Hypothalamus (tissue), 51 donors: ENCODE measurements at places on chromosomes 12 and 14.
A peak's percentile ranks its signal among the peaks of the same experiment; 100 is the strongest.

- DNase-seq: no peak
Measured at GRCh38 chr12:110790301-110790700, 47.6 kb upstream of the PPP1CC start.

DNA sequence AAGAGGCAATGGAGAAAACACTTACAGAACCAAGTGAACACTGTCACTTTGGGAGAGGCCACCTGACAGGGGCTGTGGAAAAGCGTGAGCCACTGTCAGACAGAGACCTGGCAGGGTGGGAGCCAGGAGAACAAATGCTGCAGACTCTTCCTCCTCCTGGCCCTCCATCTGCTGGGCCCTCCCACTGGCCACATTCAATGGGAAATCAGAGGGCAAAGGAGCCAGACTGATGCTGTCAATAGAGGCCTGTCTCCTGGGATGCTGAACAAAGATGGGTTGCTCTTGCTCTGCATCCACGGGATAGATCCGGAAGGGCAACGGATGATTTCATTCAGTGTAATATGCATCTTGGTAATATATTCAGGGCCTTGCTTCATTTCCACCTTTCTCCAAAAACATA lies 44.9 kb upstream of the BCAT1 start:
- no peak for DNase-seq

DNA sequence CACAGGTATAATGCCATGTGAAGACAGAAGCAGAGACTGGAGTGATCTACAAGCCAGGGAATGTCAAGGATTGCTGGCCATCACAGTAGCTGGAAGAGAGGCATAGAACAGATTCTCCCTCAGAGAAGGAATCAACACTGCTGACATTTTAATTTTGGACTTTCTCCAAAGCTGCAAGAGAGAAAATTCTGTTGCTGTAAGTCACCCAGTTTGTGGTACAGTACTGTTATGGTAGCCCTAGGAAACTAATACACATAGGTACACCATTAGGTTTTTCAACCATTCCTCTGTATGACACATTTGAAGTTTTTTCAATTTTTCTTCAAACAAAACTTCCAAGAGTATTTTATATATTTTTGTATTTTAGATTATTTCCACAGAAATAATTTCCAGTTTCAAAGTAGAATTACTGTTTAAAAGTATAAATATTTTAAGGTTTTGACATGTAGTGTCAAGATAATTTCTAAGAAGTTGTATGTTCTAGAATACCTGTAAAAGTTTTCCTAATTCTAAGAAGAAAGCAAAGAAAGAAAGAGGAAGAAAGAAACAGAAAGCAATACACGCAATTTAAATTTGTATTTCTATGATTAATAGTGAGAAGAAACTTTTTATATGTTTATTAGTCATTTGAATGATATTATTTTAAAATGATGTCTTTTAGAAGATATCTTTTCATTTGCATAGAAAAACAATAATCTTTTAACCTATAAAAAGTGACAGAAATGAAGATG lies 64.9 kb upstream of the CATSPERB start:
- no peak for DNase-seq

- no peak for DNase-seq
Measured at GRCh38 chr14:90503582-90503981, 106.8 kb downstream of the CALM1 start.

- DNase-seq: no peak
Measured at GRCh38 chr14:77844802-77845201, 44.9 kb downstream of the ADCK1 start.

GRCh38 chr14:26872515-26873361 lies 274.9 kb upstream of the NOVA1 start:
- DNase-seq: no peak

DNA sequence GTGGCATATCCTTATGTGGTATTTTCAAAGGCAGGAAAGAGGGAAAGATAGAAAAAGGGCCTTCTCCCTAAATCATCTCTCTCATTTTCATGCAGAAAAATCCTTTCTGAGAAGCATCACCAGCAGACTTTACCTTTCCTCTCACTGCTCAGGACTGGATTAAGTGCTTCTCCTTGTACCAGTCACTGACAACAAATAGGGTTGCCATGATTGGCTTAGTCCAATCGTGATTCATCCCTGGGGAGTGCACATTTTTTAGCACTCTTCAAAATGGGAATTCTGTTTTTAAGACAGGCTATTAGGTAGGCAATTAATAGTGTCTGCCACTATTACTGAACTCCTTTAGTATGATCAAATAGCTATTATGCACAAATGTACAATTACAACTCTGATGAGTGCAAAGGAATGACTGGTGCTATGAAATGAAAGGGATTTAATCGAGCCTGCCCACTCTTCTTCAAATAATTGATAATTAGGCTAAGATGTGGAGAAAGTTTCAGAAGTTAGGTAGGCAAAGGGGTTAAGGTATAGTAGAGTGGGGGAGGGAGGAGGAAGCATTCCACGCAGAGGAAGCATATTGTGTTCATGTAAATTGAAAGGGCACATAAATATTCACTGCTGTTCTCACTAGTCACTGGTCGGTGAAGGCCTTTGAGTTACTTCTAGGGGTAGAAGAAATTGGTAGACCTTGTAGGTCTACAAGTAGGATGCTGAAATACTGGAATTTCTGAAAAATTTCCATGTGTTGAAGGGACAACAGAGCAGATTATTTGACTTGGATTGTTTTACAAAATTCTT lies 84.0 kb downstream of the MSRB3 start:
- no peak for DNase-seq

- DNase-seq: no peak
Measured at GRCh38 chr12:71476513-71476912, 36.9 kb downstream of the LGR5 start.

DNA sequence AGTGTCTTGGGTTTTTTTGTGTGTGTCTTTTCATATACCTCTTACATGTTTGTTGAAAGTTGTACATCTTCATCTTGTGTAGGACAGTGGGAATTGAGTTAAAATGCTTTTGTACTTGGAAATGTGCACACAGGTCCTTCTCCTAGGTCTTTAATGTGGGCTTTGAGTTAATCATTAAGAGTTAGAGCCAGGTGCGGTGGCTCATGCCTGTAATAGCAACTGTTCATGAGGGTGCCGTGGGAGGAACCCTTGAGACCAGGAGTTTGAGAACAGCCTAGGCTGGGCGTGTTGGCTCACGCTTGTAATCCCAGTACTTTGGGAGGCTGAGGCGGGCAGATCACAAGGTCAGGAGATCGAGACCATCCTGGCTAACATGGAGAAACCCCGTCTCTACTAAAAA lies 13.9 kb downstream of the CLECL1 start:
- DNase-seq: no peak

GRCh38 chr12:101878243-101878821 lies 952 bp downstream of the DRAM1 start:
- no peak for DNase-seq

DNA sequence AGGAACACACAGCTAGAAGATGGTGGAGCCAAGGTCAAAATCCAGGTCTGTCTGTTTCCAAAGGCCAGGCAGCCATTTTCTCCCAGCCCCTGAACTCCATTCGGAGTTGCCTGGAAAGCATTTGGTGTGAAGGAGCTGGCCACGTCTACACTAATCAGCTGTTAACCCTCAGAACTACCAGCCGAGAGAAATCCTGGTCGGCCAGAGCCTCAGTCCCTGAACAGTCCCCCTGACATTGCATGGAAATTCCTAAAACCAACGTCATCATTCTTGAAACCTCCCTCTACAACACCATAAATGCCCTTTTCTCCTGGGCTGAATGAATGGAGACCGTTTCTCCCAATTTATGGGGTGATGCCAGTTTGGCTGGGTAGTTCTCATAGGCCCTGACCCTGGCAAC lies 245.6 kb downstream of the SLC41A2 start:
- no peak for DNase-seq

GRCh38 chr14:77142005-77142800 lies 612 bp upstream of the ZDHHC22 start:
- no peak for DNase-seq

GRCh38 chr12:19515179-19515578 lies 75.9 kb downstream of the AEBP2 start:
- no peak for DNase-seq

DNA sequence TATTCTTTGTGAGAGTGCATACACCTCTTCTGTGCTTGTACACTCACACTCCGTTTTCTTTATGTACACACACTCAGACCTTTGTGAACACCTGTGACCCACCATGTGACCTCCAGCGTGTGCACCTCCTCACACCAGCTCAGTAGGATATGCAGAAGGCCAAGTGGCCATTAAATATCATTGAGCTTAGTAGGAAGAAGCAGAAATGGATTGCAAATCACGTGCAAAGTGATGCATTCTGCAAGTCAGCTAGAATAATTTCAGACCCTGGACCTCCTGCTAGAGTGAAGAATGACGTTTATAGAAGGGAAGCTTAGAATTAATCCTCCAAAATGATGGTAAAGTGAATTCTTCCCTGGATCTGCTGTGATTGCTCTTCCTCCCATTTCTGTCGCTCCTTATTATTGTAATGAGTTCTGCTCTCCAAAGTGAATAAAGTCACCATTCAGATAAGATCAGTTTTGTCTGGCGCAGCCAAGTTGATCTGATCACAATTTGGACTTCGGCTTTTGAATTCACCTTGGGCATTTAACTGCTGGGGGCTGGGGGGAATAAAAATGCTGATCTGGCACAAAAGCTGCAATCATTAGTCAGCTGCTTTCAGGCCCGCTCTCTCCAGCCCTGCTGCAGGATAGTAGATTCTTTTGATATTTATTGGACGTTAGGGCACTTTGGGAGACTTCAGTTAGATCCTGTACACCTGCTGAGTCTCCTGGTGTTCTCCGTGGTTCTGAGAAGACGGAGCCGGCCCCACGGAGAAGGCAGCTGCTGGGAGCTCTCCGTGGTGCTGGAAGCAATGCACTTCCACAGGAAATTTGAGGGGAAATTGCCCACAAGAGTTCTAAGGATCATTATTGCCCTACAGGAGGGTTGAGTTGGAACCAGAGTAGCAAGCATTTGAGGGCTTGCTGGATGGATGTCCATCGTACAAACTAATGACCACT lies 12.4 kb upstream of the NRXN3 start:
- no peak for DNase-seq

DNA sequence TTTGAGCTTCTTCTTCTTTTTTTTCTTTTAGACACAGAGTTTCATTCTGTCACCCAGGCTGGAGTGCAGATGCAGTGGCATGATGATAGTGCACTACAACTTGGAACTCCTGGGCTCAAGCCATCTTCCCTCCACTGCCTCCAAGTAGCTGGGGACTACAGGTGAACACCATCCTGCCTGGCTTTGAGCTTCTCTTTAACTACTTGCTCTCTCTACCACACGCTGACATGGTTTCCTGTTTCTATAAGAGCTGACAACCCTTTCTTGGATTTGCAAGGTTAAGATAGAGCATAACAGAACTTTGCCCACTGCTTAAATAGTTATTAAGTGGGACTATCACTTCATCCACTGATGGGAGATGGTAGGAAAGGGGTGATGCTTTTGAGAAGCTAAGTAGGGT lies 82.4 kb upstream of the SLC38A2 start:
- no peak for DNase-seq

GRCh38 chr12:56271031-56271430 lies 4.3 kb downstream of the COQ10A start:
- DNase-seq: no peak

GRCh38 chr12:131825146-131825892 lies 2.9 kb upstream of the MMP17 start:
- peak; percentile 29 for DNase-seq

DNA sequence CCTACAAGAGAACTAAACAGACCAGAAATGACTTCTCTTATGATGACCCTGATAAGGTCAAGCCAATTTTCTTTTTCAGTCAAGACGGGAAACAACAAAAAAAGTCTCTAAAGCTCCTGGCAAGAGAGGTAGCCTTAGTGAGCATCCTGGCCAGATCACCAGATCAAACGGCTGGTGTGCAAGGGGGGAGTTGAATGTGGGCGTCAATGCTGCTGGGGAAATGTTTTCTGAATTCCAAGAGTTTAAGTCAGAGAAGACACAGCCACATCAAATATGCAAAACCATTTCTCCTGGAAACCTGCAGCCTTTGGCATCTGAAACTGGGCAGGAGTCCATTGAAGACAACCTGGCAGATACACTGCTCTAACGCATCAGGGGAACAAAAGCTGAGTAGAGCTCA lies 16.0 kb upstream of the SELPLG start:
- DNase-seq: no peak

DNA sequence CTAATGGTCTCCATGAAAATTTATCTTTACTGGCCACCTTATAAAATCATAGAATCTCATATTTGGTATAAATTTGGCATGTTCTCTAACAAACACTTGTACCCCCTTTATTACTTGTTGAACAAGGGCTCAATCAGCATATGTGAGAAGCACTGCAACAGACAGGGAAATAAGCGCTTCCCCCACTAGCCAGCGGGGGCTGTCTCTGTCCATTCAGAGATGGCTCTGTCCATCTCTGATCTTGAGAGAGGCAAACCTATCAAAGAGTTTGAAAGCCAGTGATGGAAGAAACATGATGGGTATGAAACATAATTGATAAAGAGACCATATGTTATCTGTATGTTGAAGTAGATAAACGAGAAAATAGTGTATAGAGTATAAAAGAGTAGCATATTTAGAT lies 326.8 kb downstream of the PDZRN4 start:
- DNase-seq: no peak

- DNase-seq: no peak
Measured at GRCh38 chr12:107598906-107599305, 86.7 kb upstream of the PWP1 start.

- no peak for DNase-seq
Measured at GRCh38 chr12:2653461-2653965, 141.3 kb upstream of the FKBP4 start.

DNA sequence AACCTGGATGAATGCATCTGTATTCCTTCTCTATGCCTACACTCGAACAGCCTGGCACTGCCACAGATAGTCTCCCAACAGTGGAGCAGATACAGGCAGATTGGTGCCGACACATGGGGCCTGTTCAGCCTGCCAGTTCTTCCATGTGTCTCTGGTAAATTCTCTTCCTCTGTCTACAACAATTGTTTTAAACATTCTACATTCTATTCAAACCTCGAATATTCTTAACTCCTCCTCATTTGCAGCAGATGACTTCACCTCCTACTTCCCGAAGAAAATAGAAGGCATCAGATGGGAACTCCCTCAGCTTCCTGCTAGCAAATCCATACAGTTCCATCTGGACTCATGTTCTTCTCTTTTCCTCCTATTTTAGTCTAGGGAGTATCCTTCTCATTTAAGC lies 43.1 kb upstream of the OTOGL start:
- DNase-seq: no peak

DNA sequence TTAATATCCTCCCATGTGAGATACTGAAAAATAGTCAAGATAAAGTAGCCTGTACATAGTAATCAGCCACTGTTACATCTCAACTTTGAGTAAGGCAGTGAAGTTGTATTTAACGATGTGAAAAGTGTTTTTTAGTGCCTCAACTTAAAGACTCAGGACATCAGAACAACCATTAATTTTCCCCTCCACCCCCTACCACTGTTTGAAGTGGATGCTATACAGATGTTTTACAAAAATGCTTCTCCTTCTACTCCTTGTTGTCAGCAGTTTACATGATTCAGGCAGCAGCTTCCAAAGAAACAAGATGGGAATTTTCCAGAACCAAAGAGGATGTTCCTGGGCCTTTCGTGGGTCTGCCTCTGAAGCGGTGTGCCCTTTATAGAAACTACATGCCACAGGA lies 143.6 kb downstream of the RPAP3 start:
- no peak for DNase-seq

GRCh38 chr14:75527449-75528163 lies 5.3 kb downstream of the BATF start:
- no peak for DNase-seq

GRCh38 chr12:31228811-31229792 lies 96.8 kb downstream of the SINHCAF start:
- no peak for DNase-seq
